ENCODE measurements at places on chromosomes 3 and 15.

DNA sequence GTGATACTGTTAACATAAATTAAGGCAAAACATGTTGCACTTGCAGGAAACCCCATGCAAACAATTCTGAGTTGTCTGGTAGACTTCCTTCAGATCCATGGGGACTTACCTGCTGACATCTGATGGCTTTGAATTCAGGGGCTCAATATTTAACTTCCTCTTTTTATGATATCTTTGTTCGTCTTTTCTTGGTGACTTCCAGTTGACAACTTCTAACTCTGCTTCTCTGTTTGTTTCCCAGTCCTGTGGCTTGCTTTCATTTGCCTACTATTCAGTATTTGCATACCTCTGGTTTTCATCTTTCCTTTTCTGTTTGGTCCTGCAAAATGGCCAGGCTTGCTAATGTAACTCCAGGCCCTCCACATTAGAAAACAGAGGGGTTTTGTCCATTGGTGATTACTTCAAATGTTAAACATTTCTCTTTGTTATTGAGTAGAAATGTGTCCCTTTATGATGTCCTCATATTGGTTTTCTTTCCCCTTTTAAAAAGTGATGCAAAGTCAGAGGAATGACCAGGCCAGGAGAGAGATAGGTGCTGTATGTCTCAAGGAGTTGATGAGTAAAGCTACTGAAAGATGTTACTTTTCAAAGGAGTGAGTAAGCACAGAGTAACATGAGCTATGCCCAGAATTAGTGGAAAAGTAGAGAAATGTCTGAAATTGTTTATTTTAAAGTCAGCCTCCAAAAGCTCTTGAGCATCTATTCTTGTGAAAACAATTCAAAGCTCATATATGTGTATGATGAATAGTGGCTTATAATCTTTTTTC, 335.9 kb downstream of the LPP start:
- DNase-seq = no peak

DNA sequence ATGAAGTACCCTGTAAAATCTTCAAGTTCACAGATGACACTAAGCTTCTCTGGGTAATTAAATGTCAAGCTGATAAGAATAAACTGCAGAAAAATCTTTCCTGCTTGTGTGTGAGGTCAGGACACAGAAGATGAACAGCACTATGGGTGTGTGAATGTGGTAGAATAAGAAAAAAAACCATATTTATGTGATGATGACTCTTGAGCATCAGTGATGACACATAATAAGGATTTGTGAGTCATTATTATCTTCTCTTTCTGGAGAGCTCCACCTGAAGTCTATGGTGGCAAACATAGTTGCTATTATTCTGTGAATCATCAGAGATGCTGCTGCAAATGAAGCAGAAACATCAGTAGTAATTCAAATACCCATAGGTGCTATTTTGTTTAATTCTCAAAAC, 422.4 kb downstream of the DIPK2A start:
- no peak for DNase-seq

- DNase-seq = no peak
Observed at GRCh38 chr3:100556673-100557310, 52.6 kb upstream of the ADGRG7 start.

DNA sequence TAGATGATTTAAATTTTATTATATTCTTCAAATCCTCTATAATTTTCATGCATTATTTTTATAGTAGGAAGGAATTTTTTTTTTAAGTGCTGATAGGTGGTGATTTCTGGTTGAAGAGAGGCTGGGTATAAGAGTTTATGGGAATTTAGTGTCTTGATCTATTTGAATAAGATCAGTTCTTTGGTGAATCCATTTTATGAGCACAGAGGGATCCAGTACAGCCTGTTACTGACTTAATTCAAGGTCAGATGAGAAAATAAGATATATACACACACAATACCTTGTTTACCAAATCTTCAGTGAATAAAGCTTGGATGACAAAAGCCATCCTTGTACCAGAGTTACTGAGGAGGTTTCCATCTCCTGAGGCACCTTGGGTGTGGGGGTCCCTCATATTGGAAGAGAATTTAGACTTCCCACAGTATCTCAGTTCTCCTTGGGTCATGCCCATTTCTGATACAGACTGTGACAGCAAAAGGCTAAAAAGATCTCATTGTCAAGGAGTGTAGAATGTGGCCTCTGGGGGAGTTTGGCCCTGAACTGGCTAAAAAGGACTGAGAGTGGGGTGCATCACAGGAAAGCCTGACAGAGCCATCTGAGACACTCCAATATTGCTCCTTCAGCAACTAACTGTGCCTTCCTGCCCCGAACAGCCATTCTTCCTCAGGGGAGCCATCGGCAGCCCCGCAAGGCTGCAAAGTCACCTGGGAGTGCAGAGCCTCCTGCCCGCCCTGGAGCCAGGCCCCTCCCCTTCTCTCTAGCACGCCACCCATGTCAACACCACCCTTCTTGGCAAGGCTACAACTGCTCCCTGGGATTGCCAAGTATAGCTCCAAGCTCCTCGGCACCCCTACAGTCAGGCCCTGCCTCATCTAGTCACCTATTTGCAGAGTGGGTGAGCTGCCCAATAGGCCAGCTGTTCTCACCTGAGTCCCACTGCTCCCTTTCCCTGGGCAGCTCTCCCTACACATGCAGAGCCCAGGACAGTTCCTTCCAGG, 43.1 kb upstream of the HACD2 start:
- no peak for DNase-seq

DNA sequence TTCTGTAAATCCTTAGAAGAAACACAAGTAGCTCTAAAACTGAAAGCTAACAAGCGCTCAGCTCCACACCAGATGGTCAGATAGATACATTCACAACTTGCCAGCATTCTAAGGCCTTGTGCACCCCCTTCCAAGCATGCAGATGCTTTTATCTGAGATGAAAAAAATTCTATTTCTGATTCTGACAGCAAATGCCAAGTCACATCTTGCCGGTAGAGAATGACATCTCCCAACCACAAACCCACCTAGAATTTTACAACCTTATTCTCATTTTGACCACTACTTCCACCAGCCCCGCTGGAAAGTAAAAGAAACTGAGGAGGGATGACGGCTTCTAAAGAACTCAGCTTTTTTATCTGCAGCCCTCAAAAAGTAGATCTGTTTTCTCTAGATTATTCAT, 57.7 kb downstream of the SUMF1 start:
- no peak for DNase-seq

GRCh38 chr3:52147804-52148203, 6.4 kb downstream of the POC1A start:
- no peak for DNase-seq

DNA sequence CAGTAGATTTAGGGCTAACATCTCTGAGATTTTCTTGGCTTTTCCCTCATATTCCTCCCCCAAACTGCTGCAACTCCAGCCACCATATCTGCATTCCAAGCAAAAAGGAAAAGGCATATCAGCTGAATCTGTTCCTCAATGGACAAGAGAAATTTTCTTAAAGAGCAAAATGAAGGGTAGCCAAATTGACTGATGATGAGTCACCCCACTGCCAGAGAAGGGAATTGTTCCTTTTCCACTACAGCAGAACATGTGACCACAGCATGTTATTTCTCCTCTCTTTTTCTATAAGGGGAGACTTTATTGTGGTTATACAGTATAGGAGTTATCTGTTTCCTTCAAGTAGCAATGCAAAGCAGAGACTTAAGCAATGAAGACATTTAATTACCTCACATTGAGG, 172.5 kb downstream of the MTHFS start:
- DNase-seq = no peak

- no peak for DNase-seq
Observed at GRCh38 chr15:85379403-85380131, 836 bp upstream of the AKAP13 start.

DNA sequence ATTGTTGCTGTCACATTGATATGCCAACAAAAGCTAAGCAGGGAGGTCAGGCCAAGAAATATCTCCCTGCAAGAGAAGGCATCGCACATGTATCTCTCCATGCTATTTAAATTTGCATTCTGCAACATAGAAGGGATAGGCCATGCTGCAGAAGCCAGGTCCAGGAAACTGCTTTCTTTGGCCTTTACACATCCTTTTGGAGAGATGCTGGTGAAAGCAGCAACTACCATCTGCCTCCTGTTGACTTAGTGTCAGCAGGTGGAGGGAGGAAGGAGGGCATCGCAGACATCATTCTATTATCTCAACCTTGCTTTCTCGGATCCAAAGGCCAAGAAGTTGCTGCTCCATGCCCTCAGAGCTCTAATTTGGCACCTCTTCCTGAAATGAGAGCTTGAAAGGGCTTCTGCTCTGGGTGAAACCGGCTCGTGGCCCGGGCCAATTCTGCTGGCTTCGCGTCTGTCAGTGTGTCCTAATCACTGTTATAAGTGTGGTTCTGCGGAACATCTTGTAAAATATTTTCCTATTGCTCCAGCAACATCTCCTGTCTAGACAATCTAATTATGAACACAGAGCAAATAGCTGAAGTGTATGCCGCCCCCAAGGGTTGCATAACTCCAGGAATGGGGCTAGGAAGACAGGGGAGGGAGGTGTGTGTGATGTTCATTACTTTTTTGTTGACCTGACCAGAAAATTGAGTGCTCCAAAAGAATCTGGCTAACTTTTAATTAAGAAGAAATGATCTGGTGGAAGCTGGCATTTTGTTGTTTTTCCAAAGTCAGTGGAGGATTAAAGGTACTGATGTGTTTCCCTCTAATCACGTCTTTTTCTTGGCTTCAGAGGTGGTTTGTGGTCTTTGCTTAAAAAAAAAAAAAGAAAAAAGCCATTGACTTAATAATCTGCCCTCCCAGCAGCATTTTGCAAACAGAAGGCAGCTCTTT, 89.1 kb downstream of the TPRG1 start:
- no peak for DNase-seq

GRCh38 chr3:56942523-56942922, 117.9 kb upstream of the SPATA12 start:
- no peak for DNase-seq

GRCh38 chr3:129018751-129019150, 17.6 kb downstream of the EFCC1 start:
- DNase-seq = no peak

DNA sequence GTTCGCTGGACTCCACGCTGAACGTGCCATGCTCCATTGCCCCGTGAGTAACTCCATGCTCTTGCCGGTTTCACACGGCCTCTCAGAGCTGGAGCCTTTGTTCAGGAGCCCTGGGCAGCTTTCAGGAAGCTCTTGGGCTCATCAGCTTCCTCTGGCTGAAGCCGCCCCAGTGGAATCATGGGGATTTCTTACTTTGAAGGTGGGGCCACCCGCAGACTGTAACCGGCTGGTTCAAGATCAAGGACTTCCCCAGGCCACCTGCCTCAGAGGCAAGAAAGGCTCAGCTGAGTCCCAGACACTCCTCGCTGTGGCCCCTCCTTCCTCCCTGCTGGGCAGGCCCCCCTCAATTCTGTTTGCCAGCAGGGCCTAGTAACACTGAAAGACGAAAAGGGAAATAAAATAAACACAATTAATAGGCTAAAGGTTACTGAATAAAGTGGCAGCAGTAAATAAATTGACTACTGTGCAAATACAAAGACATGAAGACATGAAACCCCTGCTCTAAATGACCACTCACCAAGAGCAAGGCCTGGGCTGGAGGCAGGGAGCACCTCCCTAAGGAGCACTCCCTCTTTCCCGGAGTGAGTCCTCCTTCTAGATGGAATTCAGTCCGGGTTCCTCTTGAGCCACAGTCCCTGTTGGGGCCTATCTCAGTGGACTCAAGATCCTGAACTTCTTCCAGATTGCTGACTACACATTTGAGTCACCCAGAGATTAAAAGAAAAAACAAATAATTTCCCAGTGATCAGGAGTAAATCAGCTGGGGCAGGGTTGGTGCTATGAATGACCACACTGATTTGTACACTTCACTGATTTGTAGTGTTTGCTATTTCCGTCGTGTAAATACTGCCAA, 51.0 kb downstream of the ZDHHC19 start:
- DNase-seq = peak; percentile 79

DNA sequence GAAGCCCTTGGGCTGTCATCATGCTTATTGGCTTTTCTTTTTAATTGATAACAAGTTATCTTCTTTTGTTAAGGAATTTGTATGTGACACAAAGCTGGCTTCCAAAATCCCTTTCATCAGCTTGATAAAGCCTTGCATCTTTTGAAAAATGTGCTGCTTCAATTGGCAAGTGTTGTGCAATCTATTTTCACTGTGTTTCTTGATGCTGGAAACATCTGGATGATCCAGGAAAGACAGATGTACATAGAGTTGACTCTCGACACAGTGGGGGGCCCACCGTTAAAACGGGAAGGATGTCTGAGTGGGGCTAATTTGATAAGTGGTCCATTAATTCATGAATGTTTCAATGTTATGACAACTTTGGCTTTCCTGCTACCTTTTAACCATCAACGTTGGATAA, 158.3 kb upstream of the WNT5A start:
- no peak for DNase-seq

Measured in NCI-H774 (cell line).